AG04450 (cell line): ENCODE measurements at places on chromosomes 16 and 17. TPM values are rescaled to one million over a fixed set of nuclear protein-coding genes. Genes with fewer than 3 reads are reported as not detected.

The AKTIP gene
- 27.2 and 28.5 TPM in 2 replicates for polyA plus RNA-seq

The TMEM220 gene
- polyA plus RNA-seq, result 5.2 and 6.1 TPM in 2 replicates

The TBX21 gene
- polyA plus RNA-seq, result not detected in 2 replicates

- no peak for DNase-seq
Measured at GRCh38 chr16:89360760-89361435, 129.5 kb downstream of the ANKRD11 start.

DNA sequence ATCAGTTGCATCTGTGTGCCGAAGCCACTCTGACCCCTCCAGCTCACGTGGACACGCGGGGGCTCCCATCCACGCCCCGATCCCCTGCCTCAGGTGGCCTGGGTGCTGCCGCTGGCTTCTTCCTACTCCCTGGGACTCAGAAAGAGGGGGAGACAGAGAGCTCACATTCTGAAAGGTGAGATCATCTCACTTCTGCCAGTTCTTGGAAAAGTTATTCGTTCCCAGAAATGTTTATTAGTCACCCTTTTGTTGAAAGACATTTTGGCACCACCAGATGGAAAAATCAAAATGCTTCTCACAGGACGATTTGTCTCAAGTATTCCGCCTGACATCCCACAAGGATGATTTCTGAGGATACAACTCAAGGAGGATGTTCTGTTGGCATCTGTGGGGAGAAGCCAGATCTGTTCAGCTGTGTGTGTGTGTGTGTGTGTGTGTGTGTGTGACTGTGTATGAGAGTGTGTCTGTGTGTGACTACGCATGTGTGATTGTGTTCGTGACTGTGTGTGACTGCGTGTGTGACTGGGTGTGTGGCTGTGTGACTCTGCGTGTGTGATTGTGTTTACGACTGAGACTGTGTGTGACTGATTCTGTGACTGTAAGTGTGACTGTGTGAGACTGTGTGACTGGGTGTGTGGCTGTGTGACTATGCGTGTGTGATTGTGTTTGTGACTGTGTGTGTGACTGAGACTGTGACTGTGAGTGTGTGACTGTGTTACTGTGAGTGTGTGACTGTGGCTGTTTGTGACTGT, 207.3 kb downstream of the NTN1 start:
- DNase-seq, result peak; percentile 26

The KRT34 gene
- polyA plus RNA-seq, result 0.27 and 0.29 TPM in 2 replicates

The RRAD gene
- 1.9 and 2.7 TPM in 2 replicates for polyA plus RNA-seq

- DNase-seq, result peak; percentile 83
Measured at GRCh38 chr16:84689111-84689510, 10.7 kb upstream of the USP10 start.
